ENCODE measurements at places on chromosomes 2 and 18.

DNA sequence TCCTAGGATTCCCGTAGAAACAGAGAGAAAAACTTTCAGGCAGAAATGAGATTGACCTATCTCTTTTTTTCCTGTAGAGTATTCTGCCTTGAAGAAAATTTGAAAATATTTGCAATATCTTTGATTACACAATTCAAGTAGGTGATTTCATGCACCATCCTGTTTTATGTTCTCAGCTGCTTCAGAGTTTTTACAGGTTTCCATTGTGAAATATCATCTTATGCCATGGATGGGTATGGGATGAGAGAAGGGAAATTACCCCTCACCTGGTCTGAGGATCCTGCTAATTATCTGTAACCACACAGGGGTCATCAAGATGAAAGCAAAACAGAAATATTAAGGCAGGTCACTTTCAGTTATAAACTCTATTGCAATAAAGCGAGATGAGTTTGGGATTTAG lies 264.8 kb downstream of the TXNL1 start:
- DNase-seq = no peak

DNA sequence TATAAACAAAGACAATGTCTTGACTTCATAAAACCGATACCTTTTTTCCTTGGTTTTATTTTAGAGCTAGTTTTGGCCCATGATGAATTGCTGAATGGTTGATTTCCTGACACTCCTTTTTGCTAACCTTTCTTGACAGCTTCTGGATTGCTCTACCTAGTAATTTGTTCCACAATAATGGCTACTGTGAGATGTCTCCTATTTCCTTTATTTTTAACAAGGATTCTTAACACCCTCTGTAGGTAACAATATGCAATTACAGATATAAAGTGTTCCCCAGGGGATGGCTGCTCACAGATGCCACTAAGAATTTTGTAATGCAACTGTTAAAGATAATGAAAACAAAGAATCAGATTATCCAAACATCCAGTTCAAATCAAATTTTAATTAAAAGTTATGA lies 100.8 kb upstream of the ATP5MC3 start:
- peak; percentile 24 for DNase-seq

DNA sequence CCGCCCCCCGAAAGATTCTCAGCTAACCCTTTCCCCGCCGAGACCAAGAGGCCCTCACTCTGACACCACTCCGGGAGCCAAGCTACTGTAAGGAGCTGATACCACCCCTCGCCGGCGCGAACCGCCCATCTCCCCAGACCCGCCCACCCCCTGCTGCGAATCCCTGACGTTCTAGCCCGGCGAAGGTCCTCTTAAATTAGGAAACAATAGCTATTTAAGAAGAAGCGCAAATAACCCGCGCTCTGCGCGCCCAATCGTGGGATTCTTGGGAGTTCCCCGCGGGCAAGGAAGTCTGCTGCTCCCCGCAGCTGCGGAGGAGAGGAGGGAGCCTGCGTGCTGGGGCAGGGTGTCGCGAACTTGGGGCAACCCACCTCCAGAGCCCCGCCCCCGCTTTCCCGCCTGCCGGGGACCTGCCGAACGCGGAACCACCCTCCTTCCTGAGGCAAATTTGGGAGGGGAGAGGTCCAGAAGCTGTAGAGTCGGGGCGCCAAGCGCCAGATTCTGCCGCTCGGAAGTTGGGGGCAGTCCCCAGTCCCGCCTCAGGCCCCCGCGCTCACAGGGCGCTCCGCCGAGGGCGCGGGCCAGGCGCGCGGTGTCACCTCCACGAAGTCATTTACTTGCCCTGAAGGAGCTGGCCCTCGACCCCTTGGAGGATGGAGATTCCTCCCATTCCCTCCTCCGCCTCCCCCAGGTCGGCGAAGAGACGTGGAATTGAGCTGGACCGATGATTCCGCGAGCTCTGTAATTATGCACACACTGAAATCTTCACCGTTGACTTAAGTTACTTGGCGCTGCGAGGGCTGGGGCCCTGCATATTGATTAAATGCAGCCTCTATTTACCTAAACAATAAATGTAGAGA lies 8.4 kb upstream of the SP9 start:
- no peak for DNase-seq

- DNase-seq = no peak
These were observed 151.1 kb upstream of the UBE2E3 start for GRCh38 chr2:180829261-180829660.

DNA sequence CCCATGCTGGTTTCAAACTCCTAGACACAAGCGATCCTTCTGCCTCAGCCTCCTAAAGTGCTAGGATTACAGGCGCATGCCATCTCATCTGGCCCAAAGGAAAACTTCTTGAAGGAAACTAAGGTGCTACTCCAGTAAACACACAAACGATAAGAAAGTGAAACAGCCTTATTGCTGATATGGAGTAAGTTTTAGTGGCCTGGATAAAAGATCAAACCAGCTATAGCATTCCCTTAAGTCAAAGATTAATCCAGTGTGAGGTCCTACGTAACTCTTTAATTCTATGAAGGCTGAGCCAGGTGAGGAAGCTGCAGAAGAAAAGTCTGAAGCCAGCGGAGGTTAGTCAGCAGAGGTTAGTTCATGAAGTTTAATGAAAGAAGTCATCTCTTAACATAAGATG lies 40.8 kb upstream of the POTEE start:
- DNase-seq = no peak

GRCh38 chr2:74863802-74864248 lies 29.9 kb downstream of the HK2 start:
- no peak for DNase-seq

GRCh38 chr2:98903064-98903355 lies 33.0 kb downstream of the CRACDL start:
- DNase-seq = no peak

DNA sequence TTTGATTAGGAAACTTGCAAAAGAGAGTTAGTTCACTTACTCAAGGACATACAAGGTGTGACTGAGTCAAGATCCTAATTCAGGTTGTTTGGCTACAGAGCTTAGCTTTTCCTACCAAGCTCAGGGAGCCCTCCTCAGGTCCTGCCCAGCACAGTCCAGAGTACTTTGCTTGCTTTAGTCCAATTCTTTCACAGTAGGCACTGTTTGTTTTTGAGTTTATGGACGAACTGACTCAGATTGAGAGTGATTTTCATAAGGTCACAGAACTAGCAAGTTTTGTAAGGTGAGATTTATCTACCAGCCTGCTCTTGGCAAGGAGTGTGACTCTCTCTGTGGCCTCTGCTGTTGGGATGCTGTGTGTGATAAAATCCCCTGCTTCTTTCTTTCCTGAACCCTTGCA lies 310.5 kb downstream of the PTPRM start:
- DNase-seq = no peak

DNA sequence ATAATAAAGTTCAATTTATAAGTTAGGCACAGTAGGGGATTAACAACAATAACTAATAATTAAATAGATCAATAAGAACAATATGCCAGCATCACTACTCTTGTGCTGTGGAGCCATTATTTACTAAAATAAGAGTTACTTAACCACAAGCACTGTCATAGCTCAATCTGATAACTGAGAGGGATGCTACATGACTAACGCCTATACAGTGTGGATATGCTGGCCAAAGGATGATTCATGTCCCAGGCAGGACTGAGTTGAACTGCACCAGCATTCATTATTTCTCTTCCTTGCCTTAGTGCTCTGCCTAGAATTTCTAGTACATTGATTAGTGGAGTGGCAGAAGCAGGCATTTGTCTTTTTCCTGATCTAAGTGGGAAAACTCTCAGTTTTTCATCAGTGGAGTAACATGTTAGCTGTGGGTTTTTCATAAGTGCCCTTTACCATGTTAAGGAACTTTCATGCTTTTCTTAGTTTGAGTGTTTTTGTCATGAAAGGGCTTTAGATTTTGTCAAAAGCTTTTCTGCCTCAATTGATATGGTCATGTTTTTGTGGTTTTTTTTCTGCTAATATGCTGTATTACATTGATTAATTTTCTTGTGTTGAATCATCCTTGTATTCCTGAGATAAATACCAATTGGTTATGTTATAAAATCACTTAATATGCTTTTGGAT lies 21.7 kb downstream of the KIAA1328 start:
- DNase-seq = no peak

DNA sequence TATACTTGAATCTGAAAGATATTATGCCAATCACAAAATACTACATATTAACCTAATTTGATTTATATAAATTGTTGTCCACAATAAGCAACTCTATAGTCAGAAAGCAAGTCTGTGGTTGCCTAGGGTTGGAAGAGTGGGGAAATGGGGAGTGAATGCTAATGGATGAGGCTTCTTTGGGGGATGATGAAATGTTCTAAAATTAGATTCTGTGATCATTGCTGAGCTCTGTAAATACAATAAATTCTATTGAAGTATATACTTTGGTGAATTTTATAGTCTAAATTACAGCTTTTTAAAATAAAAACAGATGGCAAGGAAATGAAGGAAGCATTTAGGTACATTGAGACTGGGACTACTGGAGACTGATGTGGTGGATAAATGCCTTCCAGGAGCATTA lies 275.5 kb downstream of the MBD2 start:
- no peak for DNase-seq

DNA sequence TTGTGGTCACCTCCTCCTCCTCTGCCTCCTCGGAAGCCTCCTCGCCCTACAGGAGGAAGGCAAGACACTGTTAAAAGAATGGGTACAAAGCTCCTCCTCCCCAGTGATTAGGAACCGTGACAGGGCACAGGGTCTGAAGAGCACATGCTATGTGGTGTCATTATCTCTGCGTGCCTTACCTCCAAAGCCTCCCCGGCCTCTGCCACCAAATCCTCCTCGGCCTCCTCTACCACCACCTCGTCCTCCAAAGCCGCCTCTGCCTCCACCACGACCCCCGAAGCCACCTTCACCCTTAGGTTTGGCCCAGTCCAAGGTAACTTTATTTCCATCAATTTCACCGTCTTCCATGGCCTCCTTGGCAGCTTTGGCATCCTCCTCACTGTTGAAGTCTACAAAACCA lies 9.1 kb downstream of the NCL start:
- no peak for DNase-seq

DNA sequence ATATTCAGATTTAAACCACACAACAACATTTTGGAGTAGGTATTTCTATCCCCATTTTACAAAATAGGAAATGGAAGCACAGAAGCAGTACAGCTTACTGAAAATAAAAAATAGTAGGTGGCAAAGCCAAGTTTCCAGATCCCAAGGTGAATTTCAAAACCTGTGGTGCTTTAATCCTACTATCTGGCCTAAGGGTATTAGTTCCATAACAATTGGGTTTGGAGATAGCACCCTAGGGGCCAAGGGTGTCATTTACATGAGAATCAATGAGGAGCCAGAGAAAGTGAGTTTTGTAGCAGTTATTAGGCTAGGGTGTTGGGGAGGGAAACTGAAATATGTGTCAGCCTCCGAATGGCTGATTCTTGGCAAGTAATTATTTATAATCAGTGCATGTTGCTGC lies 24.9 kb downstream of the OSBPL6 start:
- DNase-seq = no peak

GRCh38 chr18:58761970-58762780 lies 90.9 kb downstream of the MALT1 start:
- DNase-seq = no peak

- no peak for DNase-seq
These were observed 13.3 kb downstream of the BABAM2 start for GRCh38 chr2:27903649-27904404.

- no peak for DNase-seq
These were observed 70.2 kb downstream of the HRH4 start for GRCh38 chr18:24530630-24531111.

DNA sequence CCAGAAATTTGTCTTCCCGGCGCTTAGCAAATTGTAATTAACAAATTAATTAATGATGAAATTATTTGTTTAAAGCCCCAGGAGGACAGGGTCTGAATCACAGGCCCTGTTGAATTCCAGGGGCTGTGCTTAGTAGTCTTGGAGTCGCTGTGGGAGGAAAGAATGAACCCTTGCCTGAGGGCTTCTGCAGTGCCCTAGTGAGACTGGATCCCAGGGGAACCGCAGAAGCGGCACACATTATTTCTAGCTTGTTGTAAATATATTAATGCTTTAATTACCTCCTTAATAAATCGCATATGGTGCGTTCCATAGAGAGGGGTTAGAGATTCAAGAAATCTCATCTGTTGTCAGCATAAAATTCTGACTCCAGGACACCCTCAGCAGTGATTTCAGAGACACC lies 235.4 kb downstream of the CELF4 start:
- DNase-seq = no peak

GRCh38 chr2:68251187-68251854 lies 1.0 kb downstream of the PPP3R1 start:
- no peak for DNase-seq

DNA sequence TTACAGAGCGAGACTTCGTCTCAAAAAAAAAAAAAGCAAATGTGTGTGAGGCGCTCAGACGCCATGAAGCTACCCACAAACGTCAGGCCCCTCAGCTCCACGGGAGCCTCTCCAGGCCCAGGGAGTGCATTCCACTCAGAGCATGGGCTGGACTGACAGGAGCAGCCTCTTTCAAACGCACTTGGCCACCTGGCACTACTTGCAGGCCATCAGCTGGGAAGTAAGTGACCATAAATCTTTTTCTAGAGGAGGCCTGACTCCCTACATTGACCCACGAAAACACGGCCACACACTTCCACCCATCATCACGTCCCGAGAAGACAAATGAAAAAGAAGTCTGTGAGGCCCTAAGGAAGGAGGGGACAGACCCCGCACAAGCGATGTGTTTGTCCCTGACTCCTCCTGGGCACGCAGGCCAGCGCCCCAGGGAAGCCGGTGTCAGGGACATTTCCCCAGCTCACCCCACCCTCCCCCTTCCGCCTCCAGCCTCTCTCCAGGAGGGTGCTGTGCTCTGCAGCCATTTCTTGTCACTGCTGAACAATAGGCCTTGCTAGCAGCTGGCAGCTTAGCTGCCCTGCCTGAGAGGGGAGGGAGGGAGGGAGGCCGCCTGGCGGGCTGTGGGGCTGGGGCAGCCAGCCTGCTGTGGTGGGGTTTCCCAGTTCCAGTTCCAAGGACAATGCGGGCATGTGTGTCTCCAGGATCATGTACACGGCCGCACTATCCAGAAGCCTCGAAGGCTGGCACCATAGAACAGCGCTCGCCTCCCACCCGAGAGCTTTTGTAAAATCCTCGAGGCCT lies 26.6 kb downstream of the SERTAD2 start:
- no peak for DNase-seq

- no peak for DNase-seq
These were observed 21.4 kb downstream of the KCNS3 start for GRCh38 chr2:17899871-17900270.

DNA sequence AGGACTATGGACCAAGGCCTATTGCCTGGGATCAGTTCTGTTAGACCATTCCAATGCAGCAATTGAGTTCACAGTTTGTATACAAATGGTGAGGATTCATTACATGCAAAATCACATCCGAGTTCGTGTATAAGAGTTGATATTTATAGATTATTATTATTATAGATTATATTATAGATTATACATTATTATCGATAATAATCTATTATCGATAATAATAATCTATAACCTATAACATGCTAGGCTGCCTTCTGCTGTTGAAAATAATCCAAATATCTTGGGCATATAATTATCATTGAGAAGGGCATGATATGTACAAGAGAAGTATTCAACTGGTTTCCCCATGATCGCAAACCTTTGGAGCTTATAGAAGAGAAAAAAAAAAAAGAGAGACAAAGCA lies 135.7 kb downstream of the DPP4 start:
- DNase-seq = no peak

Measured in CD4-positive, alpha-beta T cell treated with Interleukin-2 at 100 ng/mL for 4 hours (primary cell).